Karpas-422 (cell line): ENCODE measurements at places on chromosomes 6 and 20. TPM values are rescaled to one million over a fixed set of nuclear protein-coding genes. Genes with fewer than 3 reads are reported as not detected.
A peak's percentile ranks its signal among the peaks of the same experiment; 100 is the strongest.

The GPX5 gene
- not detected in 2 replicates for total RNA-seq

The ADGB gene
- not detected in 2 replicates for total RNA-seq

The CFAP206 gene
- total RNA-seq: 0.25 and 1.8 TPM in 2 replicates

The GTSF1L gene
- not detected in 2 replicates for total RNA-seq

The C20orf202 gene
- total RNA-seq: not detected in 2 replicates

The COL9A1 gene
- total RNA-seq: not detected in 2 replicates

The KCNK16 gene
- not detected in 2 replicates for total RNA-seq

- no peak for DNase-seq
These were observed 7.6 kb downstream of the HLA-DRB5 start for GRCh38 chr6:32522302-32523047.

DNA sequence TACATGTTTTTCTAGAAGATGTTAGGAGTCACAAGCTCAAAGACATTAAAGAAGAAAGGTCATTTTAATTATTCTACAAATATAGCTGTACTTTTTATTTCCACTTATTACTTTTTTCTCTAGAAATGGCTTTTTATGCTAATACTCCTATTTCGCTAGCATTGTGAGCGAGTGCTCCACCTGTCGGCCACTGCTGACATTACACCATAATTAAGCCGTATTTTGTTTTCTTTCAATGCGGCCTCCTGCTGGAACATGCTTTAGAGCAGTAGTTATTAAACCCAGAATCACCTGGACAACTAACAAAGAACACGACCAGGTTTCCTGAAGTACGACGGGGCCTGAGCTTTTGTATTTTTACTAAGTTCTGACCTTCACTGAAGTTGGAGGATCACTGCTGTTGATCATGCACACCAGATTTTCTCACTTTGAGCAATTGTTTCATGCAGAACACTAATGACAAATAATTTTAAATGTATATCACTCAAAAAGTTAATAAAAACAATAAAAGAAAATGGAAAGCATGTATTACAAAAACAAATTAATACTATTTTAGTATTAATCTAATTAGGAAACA, 74.1 kb upstream of the PAK5 start:
- DNase-seq: peak; percentile 85

DNA sequence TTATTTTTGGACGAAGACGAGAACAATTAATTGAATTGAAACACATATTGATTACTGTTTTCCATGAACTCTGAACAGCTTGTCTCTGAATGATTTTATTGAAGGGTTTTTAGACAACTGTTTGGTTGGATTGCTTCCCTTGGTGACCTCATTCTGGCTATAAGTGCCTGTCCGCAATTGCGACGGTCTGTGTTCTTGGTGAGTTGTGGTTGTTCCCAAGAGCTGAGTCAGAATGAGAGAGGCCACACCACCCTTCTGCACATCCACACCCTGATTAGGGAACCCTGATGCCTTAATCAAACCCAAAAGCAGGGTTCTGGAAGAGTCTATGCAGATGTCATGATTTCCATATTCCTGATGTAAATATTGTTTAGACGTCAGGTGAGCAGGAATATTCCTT, 747.0 kb downstream of the PTPRT start:
- no peak for DNase-seq

DNA sequence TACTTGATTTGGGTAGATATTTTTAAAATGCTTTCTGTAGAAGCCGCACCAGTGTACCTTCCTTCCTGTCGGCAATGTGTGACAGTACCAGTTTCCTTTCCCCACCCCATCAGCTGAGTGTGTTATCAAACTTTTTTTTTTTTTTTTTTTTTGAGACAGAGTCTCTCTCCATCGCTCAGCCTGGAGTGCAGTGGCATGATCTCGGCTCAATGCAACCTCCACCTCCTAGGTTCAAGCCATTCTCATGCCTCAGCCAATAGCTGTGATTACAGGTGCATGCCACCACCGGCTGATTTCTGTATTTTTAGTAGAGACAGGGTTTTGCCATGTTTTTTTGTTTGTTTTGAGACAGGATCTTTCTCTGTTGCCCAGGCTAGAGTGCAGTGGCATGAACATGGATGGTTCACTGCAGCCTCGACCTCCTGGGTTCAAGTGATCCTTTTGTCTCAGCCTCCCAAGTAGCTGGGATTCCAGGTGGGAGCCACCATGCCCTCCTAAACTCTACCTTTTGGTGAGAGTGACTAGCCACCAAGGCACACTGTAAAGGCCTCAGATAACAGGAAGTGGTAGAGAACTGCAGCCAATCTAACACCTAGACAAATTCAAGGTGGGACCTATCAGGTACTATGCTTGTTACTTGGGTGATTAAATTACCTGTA, 26.5 kb upstream of the ZBTB22 start:
- DNase-seq: no peak

DNA sequence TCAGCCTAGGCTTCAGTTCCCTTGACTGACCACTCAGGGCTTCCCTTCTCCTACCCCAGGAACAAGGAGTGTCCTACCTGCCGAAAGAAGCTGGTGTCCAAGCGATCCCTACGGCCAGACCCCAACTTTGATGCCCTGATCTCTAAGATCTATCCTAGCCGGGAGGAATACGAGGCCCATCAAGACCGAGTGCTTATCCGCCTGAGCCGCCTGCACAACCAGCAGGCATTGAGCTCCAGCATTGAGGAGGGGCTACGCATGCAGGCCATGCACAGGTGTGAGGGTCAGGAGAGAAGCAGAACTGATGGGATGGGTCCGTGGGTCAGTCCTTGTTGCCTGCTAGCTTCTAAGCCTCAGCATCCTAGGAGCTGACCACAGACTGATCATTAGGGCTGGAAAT, 1.6 kb downstream of the RING1 start:
- no peak for DNase-seq

DNA sequence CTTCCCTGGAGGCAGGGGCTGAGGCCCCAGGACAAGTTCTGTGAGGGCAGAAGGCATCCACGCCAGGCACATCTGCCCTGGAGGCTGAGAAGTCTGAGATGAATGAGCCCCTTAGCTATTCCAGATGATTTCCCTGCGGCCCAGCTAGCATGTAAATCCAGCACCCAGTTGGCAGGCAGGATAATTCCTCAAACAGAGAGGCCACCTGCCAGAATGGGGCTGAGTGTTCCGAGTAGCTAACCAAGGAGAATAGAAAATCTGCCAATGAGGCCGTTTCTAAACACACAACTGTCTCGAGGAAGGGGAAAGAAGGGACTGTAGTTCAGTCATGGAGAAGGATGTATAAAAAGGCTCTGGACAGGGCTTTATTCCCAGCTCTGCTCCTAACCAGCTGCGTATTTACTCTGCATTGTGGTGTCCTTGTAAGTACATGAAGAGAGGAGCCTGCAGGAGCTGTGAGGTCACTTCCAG, 211.4 kb upstream of the CDYL start:
- DNase-seq: no peak

- DNase-seq: no peak
These were observed 3.7 kb upstream of the CD2AP start for GRCh38 chr6:47473791-47474346.

GRCh38 chr6:89139509-89140346, 6.1 kb upstream of the PM20D2 start:
- no peak for DNase-seq

GRCh38 chr6:32685603-32686002, 19.1 kb upstream of the HLA-DQB1 start:
- DNase-seq: peak; percentile 72

DNA sequence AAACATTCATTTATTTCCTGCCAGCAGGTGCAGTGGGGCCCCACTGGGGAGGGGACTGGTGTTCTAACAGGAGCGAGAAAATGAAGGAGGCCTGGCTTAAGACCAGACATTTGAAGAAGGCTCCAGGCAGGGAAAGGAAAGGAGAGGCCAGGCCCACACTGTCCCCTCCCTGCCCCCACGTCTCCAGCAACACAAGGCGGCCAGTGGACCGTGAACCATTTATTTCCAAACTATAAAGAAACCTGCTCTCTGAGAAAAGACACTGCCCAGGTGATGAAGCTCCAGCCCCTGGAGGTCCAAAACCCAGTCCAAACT, 41.4 kb upstream of the CDH22 start:
- DNase-seq: no peak

GRCh38 chr6:74410630-74411029, 714.6 kb downstream of the CD109 start:
- DNase-seq: no peak

GRCh38 chr6:136103763-136104311, 146.3 kb downstream of the MTFR2 start:
- DNase-seq: no peak

DNA sequence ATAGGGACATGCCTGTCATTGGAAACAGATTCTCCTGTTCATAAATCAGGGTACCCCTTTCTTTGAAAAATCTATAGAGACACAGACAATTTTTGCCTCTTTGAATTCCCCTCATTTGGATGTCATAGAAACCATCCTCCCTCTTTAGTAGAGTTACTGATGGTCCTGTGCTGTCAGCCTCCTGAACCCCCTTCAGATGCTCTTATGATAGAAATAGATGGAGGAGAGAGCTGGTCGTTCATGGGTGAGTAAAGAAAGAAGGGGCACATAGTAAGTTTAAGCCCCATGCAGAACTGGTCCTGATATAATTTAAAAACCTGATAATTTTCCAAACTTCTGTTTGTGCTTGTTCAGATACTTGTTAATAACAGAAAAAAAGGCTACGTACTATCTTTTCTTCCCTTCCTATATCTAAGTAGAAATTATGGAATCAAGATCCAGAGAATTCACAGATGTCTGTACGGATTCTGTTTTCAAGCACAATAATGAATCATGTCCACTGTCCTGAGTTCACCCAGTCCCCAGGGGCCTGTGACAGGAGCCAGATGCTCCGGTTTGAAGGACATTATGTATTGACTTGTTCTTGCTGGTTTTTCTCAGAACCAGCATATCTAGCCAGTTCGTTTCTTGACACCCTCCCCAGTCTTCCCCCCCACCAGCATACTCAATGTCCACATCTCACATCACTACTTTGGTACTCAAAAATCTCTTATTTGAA, 78.1 kb downstream of the NCOA7 start:
- no peak for DNase-seq

- DNase-seq: no peak
These were observed 9.8 kb downstream of the ZNF335 start for GRCh38 chr20:45962031-45962755.

GRCh38 chr20:21633829-21634228, 71.6 kb upstream of the PAX1 start:
- DNase-seq: peak; percentile 95

- DNase-seq: no peak
These were observed 6.9 kb upstream of the SAMD3 start for GRCh38 chr6:130229645-130230044.

- no peak for DNase-seq
These were observed 153.0 kb downstream of the NKAIN2 start for GRCh38 chr6:123956492-123957139.

GRCh38 chr20:48704761-48705160, 123.0 kb downstream of the PREX1 start:
- no peak for DNase-seq

GRCh38 chr6:160122744-160123143, 1.1 kb downstream of the SLC22A1 start:
- no peak for DNase-seq

DNA sequence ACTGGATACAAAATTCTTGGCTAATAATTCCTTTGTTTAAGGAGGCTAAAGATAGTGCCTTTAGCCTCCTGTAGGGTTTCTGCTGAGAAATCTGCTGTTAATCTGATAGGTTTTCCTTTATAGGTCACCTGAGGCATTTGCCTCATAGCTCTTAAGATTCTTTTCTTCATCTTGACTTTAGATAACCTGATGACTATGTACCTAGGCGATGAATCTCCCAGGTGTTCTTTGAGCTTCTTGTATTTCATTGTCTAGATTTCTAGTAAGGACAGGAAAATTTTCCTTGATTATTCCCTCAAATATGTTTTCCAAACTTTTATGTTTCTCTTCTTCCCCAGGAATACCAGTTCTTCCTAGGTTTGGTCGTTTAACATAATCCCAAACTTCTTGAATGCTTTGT, 479.4 kb upstream of the MAN1A1 start:
- no peak for DNase-seq

GRCh38 chr6:8006208-8006607, 58.0 kb downstream of the BLOC1S5 start:
- DNase-seq: peak; percentile 67

DNA sequence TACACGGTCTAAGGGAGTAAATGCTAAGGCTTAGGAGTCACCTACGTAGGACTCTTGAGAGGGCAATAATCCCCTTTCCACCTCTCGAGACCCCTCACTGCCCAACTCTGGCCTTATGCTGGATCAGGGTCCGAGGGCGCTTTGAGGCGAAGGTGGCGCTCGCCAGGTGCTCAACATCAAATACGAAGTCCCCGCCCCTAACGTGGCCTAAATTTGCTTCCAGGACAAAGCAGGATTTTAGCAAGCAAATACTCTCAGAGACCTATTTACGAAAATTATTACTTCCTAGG, 406 bp upstream of the TRIM26 start:
- DNase-seq: no peak

DNA sequence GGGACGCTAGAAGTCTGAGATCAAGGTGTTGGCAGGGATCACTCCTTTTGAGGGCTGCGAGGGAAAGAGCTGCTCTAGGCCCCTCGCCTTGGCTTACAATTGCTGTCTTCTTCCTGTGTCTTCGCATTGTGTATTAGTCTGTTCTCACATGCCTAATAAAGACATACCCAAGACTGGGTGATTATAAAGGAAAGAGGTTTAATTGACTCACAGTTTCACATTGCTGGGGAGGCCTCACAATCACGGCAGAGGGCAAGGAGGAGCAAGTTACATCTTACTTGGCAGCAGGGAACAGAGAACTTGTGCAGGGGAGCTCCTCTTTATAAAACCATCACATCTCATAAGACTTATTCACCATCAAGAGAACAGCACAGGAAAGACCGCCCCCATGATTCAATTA, 102.5 kb upstream of the ASF1A start:
- DNase-seq: no peak

GRCh38 chr20:41956338-41957074, 338.3 kb upstream of the CHD6 start:
- peak; percentile 81 for DNase-seq
